ENCODE measurements at places on chromosomes 2 and 18.

DNA sequence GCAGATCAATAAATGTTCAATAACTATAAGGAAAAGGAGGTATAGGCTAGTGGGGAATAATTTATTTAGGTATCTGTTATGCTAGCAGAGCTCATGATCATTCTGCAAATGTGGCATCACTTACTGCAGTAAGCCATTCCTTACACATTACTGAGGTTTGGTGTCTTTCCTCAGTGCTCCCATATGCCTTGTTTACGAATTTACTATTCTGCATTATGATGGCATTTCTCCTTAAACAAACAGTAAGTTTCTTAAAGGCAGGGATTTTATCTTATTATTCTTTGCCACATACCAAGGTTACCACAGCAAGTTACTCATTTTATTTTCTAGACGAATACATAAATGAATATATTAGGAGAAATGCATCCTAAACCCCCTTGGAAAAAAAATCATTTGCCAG lies 88.4 kb downstream of the DSEL start:
- no peak for DNase-seq

DNA sequence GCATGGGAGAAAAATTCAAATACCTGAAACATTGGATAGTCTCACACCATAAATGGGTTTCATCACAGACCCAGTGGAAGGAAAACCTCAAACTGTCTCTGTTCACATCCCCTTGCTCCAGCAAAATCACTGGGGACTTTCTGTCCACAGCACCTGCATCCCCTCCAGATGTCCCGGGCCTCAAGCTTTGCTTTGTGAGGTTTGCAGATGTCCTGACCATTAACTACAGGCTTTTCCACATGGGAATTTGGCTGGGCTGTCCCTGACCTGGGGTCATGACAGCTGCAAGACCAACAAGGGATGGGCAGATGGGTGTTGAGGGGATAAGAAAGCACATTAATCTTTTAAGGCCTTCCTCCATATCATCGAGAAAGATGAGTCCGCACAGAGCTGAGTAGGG lies 427.9 kb downstream of the TXNL1 start:
- DNase-seq, result no peak

GRCh38 chr2:226351711-226352110 lies 447.9 kb downstream of the IRS1 start:
- no peak for DNase-seq

GRCh38 chr2:8663997-8664396 lies 17.9 kb upstream of the ID2 start:
- DNase-seq, result no peak

DNA sequence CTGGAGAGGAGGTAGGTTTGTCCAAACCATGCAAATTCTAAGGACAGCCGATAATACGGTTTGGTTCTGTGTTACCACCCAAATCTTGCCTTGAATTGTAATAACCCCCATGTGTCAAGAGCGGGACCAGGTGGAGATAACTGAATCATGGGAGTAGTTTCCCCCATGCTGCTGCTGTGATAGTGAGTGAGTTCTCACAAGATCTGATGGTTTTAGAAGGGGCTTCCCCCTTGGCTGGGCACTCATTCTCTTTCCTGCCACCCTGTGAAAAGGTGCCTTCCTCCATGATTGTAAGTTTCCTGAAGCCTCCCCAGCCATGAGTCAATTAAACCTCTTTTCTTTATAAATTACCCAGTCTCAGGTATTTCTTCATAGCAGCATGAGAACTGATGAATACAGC lies 295.2 kb downstream of the NBAS start:
- no peak for DNase-seq

DNA sequence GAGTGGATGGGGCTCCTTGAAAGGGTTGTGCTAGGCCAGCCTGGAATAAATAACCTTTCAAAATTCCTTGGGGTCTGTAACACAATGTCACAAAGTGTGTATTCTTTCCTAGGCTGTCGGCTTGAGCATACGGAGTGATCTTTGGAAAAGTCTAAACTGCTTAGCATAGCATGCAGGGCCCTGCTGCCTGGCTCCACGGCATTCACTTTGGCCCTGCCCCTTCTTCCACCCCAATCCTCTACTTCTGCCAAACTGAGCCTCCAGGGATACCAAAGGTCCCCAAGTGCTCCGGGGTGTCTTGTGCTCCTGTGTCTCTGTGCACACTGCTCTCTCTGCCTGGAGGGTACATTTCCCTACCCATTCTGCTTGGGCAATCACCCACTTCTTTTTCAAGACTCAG lies 196.1 kb downstream of the LTBP1 start:
- DNase-seq, result no peak

DNA sequence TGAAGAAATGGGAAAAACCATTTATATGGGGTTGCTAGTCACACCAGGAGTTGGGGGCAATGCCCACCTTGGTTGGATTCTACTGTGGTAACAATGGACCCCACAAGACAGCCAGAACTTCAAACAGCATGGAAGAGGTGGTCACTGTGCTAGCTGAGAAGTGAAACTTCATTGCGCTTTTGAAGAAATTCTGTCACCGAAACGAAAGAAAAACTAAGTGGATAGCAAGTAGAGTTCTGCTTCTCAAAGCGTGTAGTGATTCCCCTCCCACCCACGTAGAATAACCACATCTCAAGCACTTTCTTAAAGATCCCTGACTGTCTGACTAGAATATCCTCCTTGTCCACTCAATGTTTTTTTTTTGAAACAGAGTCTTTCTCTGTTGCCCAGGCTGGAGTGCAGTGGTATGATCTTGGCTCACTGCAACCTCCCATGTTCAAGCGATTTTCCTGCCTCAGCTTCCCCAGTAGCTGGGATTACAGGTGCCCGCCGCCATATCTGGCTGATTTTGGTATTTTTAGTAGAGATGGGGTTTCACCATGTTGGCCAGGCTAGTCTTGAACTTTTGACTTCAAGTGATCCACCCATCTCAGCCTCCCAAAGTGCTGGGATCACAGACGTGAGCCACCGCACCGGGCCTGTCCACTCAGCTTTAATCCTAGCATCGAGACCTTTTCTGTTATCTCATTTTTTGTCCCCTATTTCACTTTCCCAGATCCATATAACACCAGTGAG lies 30.1 kb upstream of the CCL20 start:
- no peak for DNase-seq

Data from AG04449 (cell line).